ENCODE measurements at places on chromosomes 2 and 18.

GRCh38 chr2:64804651-64805050 is 150.9 kb upstream of the SERTAD2 start:
- DNase-seq: no peak

DNA sequence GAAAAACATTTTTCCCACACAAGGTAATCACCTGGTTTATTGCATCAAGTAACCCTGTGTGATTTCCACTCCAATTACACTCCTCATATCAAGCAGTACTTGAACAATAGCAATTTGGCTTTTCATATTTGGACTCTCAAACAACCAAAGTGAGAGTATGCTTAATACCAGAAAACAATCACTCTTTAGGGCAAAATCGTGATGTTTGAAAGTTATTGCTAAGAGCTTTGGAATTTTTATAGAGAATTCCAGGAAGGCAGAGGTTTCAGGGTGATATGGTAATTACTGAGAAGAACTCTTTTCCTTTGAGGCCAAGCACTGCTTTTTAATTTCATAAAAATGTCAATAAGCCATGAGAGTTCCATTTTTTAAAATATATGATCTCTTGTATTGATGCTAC is 779.5 kb upstream of the LRRTM1 start:
- DNase-seq: no peak

- no peak for DNase-seq
Measured at GRCh38 chr2:241047253-241048010, 49.0 kb downstream of the SNED1 start.

DNA sequence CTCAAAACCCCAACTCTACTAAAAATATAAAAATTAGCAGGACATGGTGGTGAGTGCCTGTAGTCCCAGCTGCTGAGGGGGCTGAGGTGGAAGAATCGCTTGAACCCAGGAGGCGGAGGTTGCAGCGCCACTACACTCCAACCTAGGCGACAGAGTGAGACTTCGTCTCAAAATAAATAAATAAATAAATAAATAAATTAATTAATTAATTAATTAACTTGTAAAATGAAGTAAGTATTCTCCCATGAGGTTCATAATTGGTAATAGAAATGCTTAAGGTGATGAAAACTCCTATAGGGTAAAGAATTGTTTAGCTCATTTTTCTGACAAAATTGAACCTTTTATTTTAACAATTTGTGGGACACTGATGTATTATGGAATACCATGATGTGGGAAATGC is 230.8 kb downstream of the TMEM182 start:
- DNase-seq: no peak

- no peak for DNase-seq
Measured at GRCh38 chr2:191867507-191867847, 20.6 kb upstream of the CAVIN2 start.

GRCh38 chr2:238894226-238894949 is 46.5 kb downstream of the TWIST2 start:
- DNase-seq: no peak

DNA sequence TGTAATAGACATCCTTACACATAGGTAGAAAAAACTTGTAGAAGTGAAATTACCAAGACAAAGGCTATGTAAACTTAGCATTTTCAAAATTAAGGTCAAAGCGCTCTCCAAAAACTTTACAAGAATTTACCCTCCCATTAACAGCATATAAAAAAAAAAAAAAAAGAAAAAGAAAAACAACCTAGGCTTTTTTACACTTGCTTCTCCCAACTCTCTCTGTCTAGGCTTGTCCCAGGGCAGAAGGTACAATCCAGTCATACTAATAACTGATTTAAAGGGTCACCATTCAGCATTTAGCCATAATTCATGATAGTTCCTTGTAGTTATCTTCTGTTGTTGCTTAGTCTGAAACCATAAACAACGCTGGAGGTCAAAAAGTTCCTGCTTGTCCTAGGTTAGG is 130.5 kb downstream of the BCL2 start:
- DNase-seq: no peak

- DNase-seq: no peak
Measured at GRCh38 chr2:7467782-7468447, 550.7 kb downstream of the RNF144A start.

DNA sequence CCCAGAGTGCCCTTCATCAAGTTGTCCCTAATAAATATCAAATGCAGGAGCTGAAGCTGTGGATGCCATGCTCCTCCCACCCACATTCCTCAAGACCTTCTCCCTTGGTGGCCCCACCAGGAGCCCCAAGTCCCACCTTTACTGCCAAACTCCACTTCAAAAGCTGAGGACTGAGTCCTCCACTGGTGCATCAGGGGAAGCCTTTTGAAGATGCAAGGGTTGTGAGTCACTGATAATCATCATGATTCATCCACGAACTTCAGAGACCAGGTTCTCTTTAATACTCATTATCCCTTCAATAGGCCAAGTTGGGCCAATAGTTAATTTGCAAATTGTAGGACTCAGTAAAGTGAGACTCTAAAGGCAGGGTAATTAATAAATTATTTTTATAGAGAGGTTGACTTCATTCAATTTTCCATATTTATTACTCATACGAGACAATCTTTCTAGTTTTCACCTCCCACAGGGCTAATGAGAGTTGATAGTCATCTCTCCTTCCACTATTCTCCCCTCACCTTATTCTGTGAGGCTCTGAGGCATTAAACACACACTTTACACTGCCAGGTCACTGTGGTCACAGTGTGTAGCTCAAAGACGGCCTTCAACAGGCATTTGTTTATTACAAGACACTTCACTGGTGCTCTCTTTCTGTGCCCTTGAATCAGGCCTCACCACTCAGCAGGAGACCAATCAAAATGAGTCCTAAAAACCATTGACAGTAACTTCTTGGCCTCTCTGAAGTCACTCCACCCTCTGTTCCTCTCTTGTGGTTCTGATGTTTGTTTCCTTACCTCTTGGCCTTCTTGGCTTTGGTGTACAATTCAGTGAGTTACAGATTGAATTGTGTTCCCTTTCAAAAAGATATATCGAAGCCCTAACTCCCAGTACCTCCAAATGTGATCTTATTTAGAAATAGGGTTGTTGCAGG is 99.9 kb downstream of the TRIB2 start:
- no peak for DNase-seq

- no peak for DNase-seq
Measured at GRCh38 chr18:3305933-3306332, 44.0 kb downstream of the MYL12B start.

DNA sequence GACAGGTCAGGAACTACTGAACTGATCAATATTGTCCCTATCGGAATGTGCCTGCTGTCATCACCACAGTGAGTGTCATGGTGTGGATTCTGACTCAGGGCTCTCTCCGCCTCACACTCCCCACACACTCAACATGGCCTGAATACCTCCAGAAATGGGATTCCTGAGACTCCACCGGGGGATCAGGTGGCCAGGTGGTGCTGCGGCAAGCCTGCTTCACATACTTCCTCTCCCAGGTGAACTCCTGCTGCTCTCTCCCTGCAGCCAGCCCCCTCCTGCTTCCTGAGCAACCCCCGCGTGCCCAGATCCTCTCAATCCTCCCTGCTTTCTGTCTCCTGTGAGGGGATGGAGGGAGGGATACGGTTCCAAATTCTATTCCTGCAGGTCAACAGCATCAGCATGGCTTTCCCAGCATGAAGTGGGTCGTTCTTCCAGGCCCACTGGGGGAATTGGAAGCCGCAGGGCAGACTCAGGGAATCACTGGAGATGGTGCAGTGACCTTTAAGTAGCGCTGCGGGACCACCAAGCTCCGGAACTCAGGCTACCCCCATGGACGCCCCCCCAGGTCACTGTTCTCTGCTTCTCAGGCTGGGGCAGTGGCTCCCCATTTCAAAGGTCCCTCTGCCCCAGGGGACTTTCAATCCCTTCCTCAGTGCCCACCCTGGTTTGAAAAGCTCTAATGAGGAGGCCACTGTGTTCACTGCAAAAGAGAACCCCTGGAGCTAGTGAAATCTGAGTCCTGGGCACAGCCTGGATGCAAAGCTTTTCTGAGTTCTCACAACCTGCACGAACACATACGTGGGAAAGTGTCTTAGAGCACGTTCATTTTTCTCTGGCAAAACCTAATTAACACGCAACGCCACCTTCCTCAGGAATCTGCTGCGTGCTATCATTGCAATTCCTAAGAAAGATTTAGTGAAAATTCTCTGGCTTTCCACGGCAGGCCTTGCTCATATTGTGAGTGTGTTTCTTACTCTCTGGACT is 168.4 kb downstream of the ZFP36L2 start:
- no peak for DNase-seq

- no peak for DNase-seq
Measured at GRCh38 chr2:155169317-155169716, 470.8 kb downstream of the KCNJ3 start.
